Epithelial cell of alveolus of lung (primary cell): ENCODE measurements at places on chromosomes 3 and 15. TPM values are rescaled to one million over a fixed set of nuclear protein-coding genes. Genes with fewer than 3 reads are reported as not detected.

ROPN1 gene
- not detected in 2 replicates for total RNA-seq

ADGRG7 gene
- not detected in 2 replicates for total RNA-seq

CHRFAM7A gene
- total RNA-seq = 0.56 TPM in 1 of 2 replicates, not detected in the other

BOC gene
- 10.0 and 17.5 TPM in 2 replicates for total RNA-seq

NEK4 gene
- total RNA-seq = 11.1 and 12.2 TPM in 2 replicates

FGF12 gene
- 0.52 and 2.9 TPM in 2 replicates for total RNA-seq

SEMA3F gene
- total RNA-seq = 12.4 and 40.2 TPM in 2 replicates

REC114 gene
- not detected in 2 replicates for total RNA-seq

MESD gene
- 24.0 and 25.0 TPM in 2 replicates for total RNA-seq

AAGAB gene
- total RNA-seq = 30.4 and 33.4 TPM in 2 replicates

AP3B2 gene
- total RNA-seq = 0.26 and 3.0 TPM in 2 replicates

CAND2 gene
- total RNA-seq = 5.0 and 5.7 TPM in 2 replicates

LRRC34 gene
- 1.9 and 2.9 TPM in 2 replicates for total RNA-seq

CD96 gene
- total RNA-seq = 0.13 TPM in 1 of 2 replicates, not detected in the other

COL6A5 gene
- total RNA-seq = not detected in 2 replicates

NME9 gene
- total RNA-seq = not detected in 2 replicates

EXOSC7 gene
- 30.4 and 35.0 TPM in 2 replicates for total RNA-seq

GPR171 gene
- not detected in 2 replicates for total RNA-seq

HTD2 gene
- 4.6 and 5.0 TPM in 2 replicates for total RNA-seq

CPNE9 gene
- not detected in 2 replicates for total RNA-seq

FOXL2NB gene
- total RNA-seq = 0.78 TPM in 1 of 2 replicates, not detected in the other

CACNA2D3 gene
- 3.0 TPM in 1 of 2 replicates, not detected in the other for total RNA-seq

TM6SF1 gene
- total RNA-seq = 1.9 and 7.5 TPM in 2 replicates

TJP1 gene
- total RNA-seq = 34.0 and 56.1 TPM in 2 replicates

ASB14 gene
- total RNA-seq = not detected in 2 replicates

UQCC5 gene
- 0.91 TPM in 1 of 2 replicates, not detected in the other for total RNA-seq

AHSG gene
- total RNA-seq = not detected in 2 replicates

PLA2G4D gene
- total RNA-seq = not detected in 2 replicates
